ENCODE measurements at places on chromosomes 4 and X.

GRCh38 chr4:76365636-76366035, 55.3 kb downstream of the CCDC158 start:
- DNase-seq: no peak

GRCh38 chrX:16113978-16114565, 9.3 kb upstream of the GRPR start:
- no peak for DNase-seq

- DNase-seq: no peak
These were observed 152.2 kb downstream of the REPS2 start for GRCh38 chrX:17098516-17099247.

GRCh38 chr4:181465826-181466225, 777.4 kb upstream of the TENM3 start:
- no peak for DNase-seq

All from activated CD4-positive, alpha-beta T cell treated with anti-CD3 and anti-CD28 coated beads for 1 hour (primary cell).